Ovary (tissue), 10 donors: ENCODE measurements at places on chromosomes 3 and 15. TPM values are rescaled to one million over a fixed set of nuclear protein-coding genes. Genes with fewer than 3 reads are reported as not detected.

The SUCNR1 gene
- polyA plus RNA-seq = 0.53 TPM

The APEH gene
- polyA plus RNA-seq = 42.8 TPM

The IL17RB gene
- 1.2 TPM for polyA plus RNA-seq

The IQCH gene
- 0.54 TPM for polyA plus RNA-seq

The ITIH1 gene
- polyA plus RNA-seq = not detected

The GOLGA8T gene
- 0.17 TPM for polyA plus RNA-seq

The STRIT1 gene
- not detected for polyA plus RNA-seq

The CACNA2D2 gene
- 2.8 TPM for polyA plus RNA-seq

The NOX5 gene
- polyA plus RNA-seq = 0.54 TPM

DNA sequence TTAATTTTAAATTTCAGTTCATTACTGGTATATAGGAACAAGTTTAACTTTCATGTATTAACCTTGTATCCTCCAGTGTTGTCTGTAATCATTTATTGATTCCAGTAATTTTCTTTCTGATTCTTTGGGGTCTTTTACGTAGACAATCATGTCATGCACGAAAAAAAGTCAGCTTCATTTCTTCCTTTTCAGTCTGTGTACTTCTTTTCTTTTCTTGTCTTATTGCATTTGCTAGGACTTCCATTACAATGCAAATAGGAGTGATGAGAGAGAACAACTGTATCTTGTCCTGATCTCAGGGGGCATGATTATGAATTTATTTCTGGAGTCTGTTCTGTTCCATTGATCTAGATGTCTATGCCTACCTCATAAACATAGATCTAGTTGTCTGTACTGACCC lies 56.5 kb downstream of the STT3B start:
- no peak for DNase-seq

- DNase-seq = no peak
Measured at GRCh38 chr15:57196865-57197264, 179.4 kb upstream of the CGNL1 start.

DNA sequence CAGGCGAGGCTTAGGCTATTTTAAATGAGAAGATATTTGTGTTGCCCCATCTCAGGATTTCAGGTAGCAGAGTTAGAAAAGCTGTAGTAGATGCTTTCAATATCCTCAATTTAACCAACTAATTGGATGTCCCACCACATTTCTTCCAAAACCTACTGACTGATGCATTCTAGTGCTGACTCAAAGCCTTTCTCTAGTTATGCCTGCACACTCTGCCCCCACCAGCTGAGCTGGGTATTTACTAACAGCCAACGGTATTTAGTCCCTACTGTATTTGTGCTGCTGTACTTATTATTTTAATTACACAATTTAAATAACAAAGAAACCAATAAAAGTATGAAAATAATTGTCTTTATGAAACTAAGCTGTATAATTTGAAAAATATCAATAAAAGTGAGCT lies 139.5 kb downstream of the OSBPL10 start:
- no peak for DNase-seq

- no peak for DNase-seq
Measured at GRCh38 chr3:120753810-120754209, 11.3 kb downstream of the GTF2E1 start.

DNA sequence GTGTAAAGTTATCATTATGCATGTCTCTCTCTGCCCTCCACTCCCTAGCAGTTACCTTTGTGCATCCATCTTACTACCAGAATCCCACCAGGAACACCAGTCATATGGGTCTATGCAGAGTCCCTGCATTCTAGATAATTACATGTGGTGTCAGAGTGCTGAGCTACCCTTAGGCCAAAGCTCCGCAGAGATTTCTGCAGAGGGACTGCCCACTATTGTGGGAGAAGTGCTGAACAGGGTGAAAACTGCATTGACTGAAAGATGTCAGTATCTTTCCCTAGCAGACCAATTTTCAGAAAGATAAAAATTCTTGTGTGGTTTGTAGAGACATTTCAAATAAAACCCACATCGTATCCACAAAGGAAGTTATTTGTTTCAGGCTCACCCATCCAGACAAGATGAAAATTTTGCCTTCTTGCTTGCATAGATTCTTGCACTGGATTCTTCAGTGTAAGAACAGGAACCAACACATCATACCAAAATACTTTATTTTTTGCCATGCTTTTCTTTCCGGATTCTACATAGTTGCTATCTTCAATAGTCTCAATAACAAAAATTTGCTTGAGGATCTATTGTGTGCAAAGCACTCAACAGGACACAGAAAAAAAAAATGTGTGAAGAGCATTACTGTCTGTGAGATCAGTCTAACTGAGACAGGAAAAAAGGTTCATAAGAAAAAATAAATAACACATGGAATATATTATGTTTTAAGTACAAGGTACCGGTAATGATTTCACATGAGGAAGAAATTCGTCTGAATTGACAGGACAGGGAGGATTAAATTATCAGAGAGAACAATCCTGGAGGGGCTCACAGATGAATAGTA lies 32.0 kb upstream of the CCDC80 start:
- no peak for DNase-seq

DNA sequence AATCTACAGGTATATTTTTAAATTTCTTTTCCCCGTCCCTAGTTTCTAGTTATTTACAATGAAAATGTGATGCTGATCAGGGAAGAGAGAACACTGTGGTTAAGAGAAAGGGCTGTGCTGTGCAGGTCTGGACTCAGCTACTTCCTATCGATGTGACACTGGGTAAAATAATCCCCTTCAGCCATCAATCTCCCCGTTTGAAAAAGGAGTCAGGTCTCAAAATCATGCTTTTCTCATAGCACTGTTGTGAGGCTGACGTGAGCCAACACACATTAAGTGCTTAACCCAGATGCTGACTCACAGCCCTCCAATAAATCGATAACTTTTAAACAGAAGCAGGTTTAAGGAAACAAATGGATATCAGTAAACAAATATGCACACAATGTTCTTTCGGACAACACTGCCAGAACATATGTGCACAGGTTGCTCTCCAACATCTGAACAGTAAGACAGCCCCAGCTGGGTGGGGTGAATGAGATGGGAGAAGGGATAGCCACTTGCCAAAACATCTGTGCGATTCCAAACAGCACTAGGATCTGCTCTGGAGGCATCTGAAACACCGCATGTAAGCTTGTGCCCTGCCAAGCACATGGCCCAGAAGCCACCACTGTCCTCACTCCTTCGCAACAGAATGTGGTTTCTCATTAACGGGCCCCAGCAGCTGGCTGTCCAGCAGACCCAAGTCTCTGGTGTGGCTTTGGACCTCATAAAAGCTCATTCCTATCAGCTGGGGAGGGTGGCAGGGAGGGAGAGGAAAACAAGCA lies 143.2 kb upstream of the PRICKLE2 start:
- DNase-seq = no peak

GRCh38 chr3:40574661-40575060 lies 49.9 kb downstream of the ZNF621 start:
- no peak for DNase-seq

DNA sequence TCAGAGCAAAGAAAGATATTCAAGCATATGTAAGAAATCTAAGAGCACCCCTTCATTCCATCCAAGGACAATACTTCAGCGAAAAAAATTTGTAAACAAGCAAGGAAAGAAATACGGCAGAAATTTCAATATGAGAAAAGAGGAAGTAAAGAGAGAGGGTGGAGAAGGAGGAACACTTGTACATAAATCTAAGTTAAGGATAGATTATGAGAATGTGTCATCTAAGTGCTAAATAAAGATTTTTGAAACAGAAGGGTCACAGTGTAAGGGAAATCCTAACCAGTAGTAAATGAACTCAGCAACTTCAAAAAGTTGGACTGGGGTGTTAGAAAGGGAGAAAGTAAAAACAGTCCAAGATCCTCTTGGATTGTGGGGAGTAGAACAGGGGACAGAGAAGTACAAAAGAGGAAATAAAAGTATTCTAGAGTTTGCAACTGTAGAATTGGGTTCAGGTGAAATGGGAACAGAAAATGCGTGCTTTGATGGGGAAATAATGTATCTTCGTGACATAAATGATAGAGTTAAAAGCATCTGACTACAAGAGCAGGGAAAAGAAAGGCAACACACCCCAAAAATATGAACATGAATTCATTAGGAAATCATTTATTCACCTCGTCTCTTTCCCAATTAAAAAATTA lies 68.5 kb upstream of the ATP13A5 start:
- DNase-seq = no peak

DNA sequence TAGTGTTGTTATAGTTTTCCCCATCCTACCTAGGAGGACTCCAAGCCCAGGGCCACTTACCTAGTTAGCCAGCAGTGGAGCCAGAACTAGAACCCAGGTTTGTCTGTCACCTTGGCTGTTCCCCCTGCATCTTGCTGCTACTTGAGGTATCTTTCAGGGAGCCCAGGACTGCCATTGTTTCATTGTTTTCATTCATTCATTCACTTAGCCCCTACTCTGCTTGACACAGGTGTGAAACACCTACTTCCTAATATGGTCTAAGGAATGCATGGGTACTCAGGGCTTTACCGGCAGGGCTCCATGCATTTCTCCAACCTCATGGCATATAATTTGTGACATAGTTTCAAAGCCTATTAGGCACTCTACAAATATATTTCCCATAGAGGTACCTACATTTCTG lies 266.6 kb upstream of the TPM1 start:
- DNase-seq = no peak

DNA sequence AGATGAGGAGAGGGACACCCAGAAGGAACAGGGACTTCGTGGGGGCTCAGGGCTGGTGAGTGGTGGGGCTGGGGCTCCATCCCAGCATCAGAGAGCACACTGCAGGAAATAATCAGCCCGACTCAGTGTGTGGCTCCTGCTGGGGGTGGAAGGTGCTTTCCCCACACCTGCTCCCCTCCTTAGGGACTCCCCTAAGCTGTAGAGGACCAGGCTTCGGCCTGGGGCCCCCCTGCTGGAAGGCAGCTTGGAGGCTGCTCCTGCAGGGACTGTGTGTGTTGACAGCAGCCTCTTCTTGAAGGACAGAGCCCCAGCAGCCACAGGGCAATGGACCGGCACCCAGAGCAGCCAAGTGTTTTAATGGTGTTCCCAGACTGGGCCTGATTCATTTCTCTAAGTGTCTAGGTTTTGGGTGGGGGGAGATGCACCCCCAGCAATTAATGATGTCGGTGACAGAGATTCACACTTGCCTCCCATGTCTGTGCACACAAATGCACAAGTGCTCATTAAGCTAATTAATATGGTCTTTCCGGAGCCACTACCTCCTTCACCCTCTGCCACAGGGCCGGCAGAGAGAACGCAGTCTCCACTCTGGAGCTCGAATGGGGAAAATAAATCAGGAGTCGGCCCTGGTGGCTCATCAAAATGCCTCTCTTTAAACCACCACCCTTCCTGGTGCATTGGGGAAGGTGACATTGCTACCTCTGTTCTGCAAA lies 16.9 kb upstream of the FGD5 start:
- no peak for DNase-seq

- DNase-seq = no peak
Measured at GRCh38 chr3:29481969-29482767, 201.3 kb downstream of the RBMS3 start.

DNA sequence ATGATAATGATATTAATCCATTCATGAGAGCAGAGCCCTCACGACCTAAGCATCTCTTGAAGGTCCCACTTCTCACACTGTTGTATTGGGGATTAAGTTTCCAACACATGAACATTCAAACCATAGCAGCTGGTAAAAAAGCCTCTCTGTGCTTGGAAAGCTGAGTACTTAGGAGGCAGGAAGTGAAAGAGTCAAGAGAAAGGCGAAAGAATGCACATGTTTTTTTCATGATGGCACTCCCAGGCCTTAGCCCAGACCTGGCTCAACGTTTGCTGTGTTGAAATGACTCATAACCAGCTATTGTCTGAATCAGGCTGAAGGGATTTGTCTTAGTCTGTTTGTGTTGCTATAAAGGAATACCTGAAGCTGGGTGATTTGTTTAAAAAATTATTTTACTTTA lies 84.4 kb upstream of the RGMA start:
- DNase-seq = no peak

GRCh38 chr15:90686435-90687218 lies 30.5 kb upstream of the BLM start:
- DNase-seq = no peak

DNA sequence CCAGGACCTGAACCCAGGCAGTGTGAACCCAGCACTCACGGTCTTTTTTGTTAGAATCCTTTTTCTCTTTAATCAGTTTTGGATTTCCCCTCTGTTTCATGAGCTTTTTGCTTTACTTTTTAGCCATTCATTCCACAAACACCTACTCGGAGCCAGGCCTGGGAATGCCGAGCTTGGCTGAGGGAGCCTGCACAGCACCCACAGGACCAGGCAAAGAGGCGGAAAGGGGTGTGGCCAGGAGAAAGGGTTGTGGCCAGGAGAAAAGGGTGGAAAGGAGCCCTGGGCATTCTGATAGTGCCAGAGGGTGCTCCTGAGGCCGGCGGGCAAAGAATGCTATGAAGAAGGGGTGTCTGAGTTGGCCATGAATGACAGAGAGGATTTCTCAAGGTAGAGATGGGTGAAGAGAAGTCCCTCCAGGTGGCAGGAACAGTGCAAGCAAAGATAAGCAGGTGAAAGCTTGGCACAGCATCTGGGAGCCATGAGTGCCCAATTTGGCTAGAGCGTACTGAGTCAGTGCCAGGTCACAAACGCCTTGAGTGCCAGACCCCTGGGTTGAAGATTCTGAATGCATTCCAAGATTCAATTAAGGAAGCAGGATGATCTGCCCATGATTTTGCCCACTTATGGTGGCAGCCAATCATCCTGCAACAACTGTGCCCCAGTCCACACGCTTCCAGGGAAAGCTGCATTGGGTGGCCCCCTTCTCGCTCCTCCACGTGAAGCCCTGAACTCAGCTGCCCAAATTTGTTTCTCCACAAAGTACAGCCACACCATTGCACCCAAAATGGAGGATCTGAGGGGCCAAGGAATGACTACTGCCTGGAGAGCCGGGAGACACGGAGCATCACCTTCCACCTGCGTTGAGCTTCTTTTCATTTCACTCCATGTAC lies 157.2 kb downstream of the XXYLT1 start:
- no peak for DNase-seq

DNA sequence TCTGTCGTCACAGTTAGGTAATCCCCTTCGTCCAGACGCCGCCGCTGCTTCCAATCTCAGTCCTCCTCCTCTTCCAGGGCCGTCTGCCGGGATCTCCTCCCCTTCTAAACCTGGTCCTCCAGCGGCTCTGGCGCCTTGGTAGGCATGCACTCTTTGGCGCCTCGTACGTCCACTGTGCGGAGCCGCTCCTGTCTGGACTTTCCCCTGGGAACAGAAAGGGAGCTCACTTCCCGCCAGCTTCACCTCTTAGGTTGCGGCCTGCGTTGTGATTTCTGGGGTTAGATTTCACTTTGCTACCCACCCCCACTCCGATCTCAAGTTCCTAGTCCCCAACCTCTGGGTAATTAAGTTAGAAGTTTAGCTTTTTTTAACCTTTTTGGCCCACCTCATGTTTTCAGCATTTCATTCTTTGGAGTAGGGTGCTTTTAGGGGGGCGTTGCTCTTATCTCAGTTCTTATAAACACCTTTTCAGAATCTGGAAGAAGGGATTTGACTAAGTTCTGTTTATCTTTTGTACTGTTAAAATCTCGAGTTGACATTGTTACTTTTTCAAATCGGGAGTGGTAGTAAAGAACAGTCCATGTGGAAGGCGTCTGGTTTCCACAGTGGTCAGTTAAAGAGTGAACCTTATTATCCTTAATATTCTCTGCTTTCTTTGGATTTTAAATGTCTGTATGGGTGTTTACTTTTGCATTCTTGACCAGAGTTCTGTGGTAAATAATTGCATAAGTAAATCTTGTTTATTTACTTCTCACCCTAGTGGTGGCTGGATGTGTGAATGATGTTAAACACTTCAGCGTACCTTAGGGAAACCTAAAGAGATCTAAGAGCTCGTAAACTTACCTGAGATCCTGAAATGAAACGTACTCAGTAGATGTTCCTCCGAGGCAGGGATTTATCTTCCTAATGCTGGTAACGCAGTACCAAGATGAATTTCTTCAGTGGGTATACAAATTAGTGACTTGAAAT lies 611 bp downstream of the CTDSPL2 start:
- no peak for DNase-seq
